ENCODE measurements at places on chromosomes 4 and X.

DNA sequence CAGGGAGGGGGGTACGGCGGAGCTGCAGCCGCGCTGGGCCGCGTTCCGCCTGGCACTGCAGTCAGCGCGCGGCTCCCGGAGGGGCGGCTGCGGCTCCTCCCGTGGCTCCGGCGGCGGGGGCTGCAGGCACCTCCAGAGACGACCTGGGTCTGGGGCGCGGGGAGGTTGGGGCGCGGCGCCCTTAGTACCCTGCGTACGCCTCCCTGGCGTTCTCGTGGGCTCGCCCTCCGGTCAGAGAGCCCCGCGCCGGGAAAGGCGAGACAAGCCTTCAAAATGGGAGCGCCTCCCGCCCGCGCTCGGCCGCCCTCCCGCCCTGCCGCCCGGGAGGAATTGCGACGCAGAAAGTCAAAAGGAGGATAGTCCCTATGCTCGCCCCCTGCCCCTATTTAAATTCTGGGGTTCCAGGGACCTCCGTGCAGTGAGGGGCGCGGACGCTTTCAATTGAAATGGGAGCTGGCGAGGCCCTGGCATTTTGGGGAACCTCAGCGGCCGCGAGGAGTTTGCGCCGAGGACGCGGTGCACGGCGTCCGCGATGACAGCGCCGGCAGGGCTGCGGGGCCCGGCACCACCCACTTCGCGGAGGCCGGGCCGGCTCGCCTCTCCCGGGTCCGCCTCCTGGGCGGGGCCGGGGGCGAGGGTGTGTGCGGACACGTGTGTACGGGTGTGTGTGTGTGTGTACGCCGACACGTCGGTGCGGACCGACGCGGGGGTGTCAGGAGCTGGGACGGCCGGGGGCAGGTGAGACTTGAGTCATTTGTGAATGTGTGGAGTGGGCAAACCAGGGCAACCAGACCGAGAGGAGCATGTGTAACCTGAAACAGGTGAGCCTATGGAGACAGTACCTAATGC lies 544 bp downstream of the HERC3 start:
- peak; percentile 54 for DNase-seq

DNA sequence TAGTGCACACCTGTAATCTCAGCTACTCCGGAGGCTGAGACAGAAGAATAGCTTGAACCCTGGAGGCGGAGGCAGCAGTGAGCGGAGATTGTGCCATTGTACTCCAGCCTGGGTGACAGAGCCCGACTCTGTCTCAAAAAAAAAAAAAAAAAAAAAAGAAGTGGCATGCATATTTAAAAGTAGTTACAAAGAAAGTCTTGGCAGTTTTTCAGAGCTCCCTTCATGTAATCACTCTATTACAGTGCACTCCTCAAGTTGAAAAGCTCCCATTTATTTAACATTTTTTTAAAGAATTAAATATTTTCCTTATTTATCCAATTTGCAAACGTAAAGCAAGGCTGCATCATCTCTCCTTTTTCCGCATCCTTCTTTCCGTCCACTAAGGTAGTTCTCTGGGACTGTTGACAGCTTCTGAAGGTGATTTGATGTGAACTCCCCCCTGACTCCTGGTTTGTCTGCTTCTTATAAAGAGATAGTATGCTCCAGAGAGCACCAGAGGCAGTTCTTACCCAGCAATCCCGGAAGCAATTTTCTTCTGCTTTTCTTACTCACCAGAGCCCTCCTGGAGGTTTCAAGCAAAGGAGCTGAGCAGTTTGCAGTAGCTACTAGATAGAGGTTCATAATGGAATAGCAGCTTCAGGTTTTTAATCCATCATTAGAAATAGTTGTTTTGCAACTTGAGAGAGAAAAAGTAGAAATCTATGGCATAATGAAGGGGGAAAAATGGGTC lies 151.0 kb downstream of the PALLD start:
- DNase-seq = no peak

- DNase-seq = no peak
Observed at GRCh38 chr4:150743564-150744342, 161.8 kb downstream of the MAB21L2 start.

DNA sequence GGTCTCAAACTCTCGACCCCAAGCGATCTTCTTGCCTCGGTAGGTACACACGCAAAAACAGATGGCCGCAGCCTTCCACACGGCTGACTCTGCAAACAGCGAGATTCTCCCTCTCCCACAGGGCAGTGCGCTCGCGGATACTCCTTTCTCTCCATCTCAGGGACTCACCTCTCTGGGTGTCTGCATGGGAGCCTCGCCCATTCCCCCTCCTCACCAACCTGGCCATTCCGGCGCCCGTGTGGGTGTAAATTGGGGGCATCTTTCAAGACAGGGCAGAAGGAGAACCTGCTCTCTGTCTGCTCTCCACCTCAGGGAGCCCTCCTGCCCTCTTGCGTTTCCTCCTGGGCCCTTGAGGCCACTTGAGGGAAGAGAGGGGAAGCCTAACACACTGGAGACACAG lies 4.4 kb downstream of the CTAG2 start:
- no peak for DNase-seq

DNA sequence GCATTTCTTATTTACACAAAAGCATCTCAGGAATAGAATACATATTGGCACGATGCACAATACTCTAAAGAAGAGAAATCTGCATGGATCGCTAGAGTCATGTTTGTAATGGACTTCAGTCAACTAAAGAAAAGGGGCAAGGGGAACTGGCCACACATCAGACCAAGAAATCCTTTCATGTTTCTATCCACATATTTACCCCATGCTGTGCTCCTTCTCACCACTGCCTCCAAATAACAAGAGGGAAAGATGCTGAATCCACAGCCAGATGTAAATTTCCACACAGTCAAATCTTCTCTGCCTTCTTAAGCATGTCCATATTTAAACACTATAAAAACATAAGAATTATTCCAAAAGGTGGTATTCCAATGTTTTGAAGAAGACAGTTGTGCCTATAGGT lies 67.6 kb downstream of the COX18 start:
- DNase-seq = no peak

DNA sequence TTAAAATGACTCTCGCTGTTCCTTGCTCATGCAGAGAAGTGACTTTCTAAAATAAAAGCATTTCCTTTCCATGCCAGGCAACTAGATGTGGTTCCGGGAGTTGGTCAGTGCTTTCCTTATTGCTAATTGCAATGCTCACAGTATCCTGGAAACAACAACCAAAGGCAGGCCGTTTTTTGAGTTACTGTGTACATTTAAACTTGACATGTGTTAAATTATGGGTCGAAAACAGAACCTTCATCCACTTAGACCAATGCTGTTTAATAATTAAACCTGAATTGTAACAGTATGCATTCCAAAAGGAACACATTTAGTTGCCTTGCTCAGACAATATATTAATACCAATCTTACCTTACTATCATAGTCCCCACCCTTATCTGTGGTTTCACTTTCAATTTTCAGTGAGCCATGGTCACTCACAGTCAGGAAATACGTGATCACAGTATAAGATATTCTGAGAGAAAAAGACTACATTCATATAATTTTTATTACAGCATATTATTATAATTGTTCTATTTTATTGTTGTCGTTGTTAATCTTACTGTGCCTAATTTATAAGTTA lies 102.6 kb downstream of the HS6ST2 start:
- no peak for DNase-seq

GRCh38 chr4:31655328-31655727 lies 935.2 kb downstream of the PCDH7 start:
- DNase-seq = no peak

GRCh38 chrX:130575831-130576389 lies 174.1 kb downstream of the RBMX2 start:
- no peak for DNase-seq

DNA sequence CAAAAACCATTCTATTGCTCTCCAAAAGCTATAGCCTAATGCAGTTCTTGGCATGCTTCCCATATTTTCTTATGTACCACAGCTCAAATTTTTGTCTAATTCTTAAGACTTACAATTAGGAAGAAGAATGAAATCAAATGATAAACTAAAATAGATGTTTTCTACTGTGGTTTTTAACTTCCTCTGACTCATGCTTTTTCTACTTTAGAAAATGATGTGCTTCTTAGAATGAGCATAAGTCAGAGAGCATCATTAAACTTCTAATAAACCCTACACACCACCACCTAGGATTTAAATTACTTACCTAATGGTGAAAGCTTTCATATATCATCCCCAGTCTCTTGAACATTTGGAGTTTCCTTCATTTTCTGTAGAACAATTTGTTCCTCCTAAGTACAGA lies 217.0 kb upstream of the NDST3 start:
- DNase-seq = no peak

GRCh38 chrX:69144838-69145680 lies 20.2 kb downstream of the PJA1 start:
- DNase-seq = no peak

GRCh38 chr4:128311659-128312403 lies 24.2 kb upstream of the PGRMC2 start:
- no peak for DNase-seq

DNA sequence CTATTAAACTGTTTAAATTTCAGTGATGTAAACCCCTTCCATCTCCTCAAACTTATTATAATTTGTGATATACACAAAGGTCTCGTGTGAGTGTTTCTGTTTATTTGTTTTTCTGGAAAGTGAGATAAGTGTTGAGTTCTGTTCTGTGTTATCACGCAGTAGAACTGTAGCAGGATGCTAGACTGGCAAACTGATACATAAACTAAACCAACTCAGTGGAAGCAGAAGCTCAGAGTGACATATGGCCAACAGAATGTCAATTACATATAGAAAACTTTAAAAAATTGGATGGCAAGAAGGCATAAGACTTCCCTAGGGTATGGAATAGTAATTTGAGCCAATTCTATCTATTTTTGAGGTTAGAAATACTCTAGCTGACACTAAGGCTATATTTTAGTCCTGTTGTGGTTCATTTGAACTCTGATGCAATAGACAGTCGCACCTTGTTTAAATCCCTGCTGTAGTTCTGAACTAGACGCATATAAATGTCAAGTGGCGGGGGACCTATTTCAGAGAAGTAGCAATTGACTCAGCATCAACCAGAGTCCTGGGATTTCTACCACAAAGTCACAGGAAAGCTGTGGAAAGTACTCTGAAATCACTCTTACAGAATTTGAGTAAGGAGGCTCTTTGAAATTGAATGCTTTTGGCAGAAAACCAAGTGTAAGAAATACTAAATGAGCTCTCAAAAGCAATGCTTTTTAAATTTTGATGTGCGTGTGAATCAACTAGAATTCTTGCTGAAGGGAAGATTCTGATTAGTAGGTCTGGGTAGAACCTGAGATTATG lies 294.4 kb downstream of the INPP4B start:
- no peak for DNase-seq

- DNase-seq = no peak
Observed at GRCh38 chrX:18360867-18361266, 6.4 kb upstream of the SCML2 start.

GRCh38 chr4:140968371-140968770 lies 164.9 kb downstream of the RNF150 start:
- DNase-seq = no peak

DNA sequence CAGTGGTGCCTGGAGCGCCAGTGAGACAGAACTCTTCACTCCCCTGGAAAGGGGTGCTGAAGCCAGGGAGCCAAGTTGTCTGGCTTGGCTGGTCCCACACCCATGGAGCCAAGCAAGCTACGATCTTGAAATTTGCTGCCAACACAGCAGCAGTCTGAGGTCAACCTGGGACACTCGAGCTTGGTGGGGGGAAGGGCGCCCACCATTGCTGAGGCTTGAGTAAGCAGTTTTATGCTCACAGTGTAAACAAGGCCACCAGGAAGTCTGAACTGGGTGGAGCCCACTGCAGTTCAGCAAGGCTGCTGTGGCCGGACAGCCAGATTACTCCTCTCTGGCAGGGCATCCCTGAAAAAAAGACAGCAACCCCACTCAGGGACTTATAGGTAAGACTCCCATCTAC lies 149.5 kb downstream of the EDA2R start:
- DNase-seq = no peak

GRCh38 chr4:3879681-3880614 lies 113.8 kb downstream of the ADRA2C start:
- no peak for DNase-seq

DNA sequence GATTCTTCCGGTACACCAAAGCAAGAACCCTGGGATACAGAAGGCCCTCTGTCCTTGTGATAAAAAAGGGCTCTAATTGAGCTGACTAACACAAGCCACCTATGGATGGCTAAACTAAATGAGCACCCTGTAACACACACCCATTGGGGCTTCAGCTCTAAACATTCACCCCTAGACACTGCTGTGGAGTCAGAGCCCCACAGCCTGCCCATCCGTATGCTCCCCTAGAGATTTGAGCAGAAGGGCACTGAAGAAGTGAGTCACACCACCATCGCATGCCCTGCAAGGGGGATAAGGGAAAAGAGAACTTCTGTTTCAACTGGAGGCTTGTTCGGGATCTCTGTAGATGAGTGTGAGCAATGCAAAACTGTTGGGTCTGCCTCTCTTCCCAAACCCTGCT lies 545.2 kb downstream of the KCTD8 start:
- DNase-seq = no peak

- no peak for DNase-seq
Observed at GRCh38 chrX:31333165-31333831, 261.5 kb upstream of the FTHL17 start.

GRCh38 chr4:88230461-88230891 lies 53.9 kb downstream of the PPM1K start:
- DNase-seq = no peak

GRCh38 chr4:55617587-55618197 lies 18.4 kb downstream of the NMU start:
- DNase-seq = no peak

- DNase-seq = no peak
Observed at GRCh38 chrX:45198706-45199105, 2.0 kb downstream of the DIPK2B start.

DNA sequence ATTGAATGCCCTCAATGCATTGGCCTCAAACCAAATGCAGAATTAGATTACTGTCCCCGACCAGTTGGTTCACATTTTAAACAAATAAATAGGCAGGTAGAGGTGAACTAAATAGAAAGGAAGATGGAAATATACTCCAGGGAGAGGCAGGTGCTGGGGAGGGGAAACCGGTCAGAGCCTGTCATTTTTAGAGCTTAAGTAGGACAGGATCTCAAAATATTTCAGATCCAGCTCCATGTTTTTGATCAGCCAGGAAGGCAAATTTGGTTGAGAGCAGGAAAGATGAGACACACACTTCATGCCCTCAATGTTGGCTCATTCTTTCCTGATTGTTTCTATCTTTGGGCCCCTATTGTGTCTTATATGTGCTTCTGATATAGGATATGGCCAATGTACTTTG lies 206.7 kb downstream of the SHROOM3 start:
- DNase-seq = no peak

DNA sequence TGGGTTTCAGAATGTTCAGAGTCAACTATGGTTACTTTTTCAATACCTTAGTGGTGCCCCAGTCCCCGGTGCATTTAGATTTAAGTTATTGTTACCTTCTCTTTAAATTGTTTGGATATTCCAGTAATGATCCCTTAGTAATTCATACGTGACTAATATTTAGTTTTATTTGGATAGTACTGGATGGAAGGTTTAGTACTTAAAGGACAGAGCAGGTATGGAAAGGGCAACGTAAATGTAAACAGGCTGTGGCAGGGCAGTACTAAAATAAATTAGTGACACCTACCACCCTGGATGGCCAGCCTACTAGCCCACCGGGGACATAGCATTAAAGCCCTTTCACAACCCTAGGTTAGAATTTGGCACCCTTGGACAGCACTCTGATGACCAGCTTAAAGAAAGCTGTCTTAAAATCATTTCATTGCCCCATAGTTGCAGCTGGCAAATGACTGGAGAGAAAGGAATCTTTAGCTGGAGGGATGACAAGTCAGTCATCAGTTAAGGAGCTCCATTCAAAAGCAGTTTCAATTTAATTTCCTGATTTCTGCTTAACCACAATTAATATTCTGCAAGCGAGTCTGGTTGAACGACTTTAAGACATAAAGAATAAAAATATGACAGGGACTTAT lies 16.4 kb downstream of the PLP1 start:
- DNase-seq = no peak

Measured in activated CD8-positive, alpha-beta memory T cell treated with anti-CD3 and anti-CD28 coated beads for 48 hours (primary cell).